Activated T-helper 1 cell treated with anti-CD3 and anti-CD28 coated beads, Interleukin-12 subunit alpha, Interleukin-12 subunit beta, Interleukin-2, Interleukin-4 antibody, amounts not matched to agents 30 ng/mL and 10 ng/mL and 1 ng/mL, durations not matched to agents 14 hours and 24 hours and 36 hours (primary cell): ENCODE measurements at places on chromosomes 3 and 15. TPM values are rescaled to one million over a fixed set of nuclear protein-coding genes. Genes with fewer than 3 reads are reported as not detected.
A peak's percentile ranks its signal among the peaks of the same experiment; 100 is the strongest.

NR1I2 gene
- 0.13 TPM in 1 of 2 replicates, not detected in the other for total RNA-seq

DNA sequence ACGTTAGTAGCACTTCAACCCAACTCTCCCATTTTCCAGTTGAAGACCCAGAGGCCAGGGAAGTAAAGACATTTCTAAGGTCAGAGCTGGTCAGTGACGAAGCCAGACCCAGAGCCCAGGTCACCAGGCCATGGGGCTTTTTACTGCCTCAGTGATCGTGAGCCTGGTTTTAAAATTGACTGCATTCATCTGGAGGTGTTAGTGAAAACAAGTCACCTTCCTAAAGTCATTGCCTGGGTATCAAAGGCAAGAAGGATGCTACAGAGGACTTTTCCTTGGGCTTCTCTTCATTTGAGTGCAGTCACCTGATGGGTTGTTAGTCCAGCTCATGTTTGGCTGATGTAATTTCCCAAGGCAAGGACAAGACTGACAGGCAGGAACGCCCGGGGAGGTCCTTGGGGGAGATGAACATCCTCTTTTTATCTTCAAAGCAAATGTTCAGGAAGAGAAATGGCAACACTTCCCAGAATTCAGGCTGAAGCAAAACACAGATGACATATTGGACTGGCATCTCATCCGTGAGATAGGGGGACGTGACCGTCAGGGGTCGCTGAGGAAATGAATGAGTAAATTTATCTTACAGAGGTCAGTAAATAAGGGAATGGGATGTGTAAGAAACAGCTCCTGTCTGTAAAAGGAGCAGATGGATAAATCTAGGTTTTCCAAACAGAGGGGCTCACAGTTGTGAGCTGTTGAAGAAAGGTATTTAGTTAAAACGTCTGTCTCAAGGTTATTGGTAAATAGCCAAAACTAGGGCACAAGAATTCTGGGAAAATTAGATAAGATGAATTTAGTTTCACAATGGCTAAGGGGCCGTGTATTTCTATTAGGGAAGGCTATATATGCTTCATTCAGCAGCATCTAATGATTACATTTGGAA is 201.2 kb downstream of the OPA1 start:
- DNase-seq = no peak
- H3K36me3 ChIP-seq = no peaks in the 10 kb centered on the region
- no peak overlapping the region for H3K27ac ChIP-seq

DNA sequence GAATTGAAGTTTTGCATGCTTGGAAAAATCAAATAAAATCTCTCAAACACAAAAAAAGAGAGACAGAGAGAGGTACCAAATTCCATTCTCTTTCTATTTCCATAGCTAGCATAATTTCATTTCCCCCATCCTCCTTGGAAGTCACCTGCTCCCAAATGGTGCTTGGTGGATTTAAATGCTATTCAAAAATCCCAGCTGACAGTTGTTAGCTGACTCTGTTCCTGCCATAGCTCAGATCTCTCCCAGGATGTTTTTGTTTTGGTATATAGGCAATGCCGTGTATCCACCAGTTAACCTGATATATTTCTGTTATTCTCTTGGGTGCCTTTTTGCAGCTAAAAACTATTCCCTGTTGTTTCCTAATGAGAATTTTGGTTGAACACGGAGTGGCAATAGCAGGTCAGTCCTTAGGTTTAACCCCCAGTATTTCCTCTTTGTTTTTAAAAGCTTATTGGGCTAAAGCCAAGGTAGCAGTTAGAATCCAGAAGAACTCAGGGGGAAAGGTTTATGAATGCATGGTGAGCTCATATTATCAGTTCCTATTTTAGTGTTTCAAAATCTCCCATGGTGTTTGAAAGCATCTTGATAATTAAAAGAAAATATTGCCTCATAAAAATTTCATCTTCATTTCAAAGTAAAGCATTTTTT is 240.0 kb upstream of the GBE1 start:
- no peaks in the 10 kb centered on the region for H3K36me3 ChIP-seq
- no peaks in the 10 kb centered on the region for H3K4me1 ChIP-seq
- no peak overlapping the region for H3K4me3 ChIP-seq
- H3K27me3 ChIP-seq = no peaks in the 10 kb centered on the region
- H3K27ac ChIP-seq = no peak overlapping the region

DNA sequence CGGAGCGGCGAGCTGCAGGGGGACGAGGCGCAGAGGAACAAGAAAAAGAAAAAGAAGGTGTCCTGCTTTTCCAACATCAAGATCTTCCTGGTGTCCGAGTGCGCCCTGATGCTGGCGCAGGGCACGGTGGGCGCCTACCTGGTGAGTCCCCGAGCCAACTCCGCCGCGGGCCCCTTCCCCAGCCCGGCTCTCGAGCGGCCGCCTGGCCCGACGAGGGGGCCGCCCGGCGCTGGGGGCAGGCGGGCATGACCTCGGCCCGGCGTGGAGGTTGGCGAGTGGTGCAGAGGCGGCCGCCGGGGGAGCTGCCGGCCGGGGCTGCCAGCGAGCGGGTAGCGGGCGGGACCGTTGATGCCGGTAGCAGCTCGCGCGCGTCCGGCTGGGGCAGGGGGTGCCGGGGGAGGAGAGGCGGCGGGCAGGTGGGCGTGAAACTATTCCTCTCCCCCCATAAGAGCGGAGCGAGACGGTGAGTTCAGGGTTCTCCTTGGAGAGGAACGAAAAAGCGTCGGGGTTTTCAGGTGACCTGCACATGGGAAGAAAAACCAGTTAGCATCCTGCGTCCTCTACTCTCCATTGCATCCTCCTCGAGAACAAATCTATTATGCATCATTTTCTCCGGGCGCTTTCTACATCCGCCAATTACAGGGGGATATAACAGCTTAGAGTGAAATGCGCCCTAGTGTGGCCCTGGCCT is 585 bp downstream of the SLCO3A1 start:
- peaks cover 4% of the 10 kb centered on the region for H3K36me3 ChIP-seq
- H3K27ac ChIP-seq = peak overlapping the region; percentile 67
- H3K4me3 ChIP-seq = peak overlapping the region; percentile 84
- peak; percentile 36 for DNase-seq
- peaks cover 6% of the 10 kb centered on the region for H3K27me3 ChIP-seq

GRCh38 chr3:14540821-14541385 is 761 bp upstream of the GRIP2 start:
- no peaks in the 10 kb centered on the region for H3K36me3 ChIP-seq
- no peaks in the 10 kb centered on the region for H3K4me1 ChIP-seq
- DNase-seq = no peak
- no peak overlapping the region for H3K27ac ChIP-seq
- H3K27me3 ChIP-seq = no peaks in the 10 kb centered on the region
